Activated naive CD8-positive, alpha-beta T cell treated with anti-CD3 and anti-CD28 coated beads, Interleukin-2, amount 50 U/mL, for 16 hours (primary cell): ENCODE measurements at places on chromosomes 1 and 21.

DNA sequence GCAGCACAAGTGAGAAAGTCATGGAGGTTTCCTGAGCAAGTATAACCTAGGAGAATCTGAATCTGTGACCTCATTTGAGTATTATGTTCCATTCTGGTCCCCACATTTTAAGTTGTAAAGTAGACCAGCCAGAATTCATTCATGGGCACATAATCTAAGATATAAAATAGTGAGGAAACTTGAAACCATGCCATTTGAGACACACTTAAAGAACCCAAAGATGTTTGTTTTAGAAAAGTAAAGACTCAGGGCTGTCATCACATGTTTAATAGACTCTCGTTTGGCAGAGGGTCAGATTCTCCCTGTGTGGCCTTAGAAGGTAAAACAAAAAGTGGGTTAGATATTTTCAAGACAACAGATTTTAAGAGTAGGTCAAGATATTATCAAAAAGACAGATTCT is 6.4 kb downstream of the SZT2 start:
- no peak for DNase-seq

DNA sequence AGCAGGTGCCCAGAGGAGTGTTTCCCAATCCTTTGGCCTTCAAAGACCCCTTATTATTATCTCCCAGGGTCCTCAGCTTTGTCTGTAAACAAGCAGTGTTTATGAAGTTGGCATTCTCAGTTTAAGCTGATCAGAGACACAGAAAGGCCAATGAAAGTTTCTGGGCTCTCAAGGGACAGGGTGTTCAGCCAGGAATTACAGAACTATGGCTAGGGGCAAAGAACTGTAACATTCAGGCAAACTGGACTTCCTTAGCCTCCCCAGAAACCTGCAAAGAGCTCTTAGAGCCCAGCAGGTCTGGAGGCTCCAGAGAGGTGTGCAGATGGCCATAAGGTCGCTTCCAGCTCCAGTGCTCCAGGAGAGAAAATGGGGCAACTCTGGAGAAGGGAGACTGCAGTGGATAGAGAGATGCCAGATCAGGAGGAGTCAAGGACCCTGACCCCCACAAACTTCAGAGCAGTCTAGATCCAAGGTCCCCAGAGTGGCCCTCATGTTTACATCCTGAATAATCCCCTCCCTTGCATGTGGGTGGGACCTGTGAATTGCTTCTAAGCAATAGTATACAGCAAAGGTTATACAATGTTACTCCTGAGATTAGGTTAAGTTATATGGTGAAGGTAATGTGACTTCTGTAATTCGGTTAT is 6.2 kb downstream of the ECHDC2 start:
- DNase-seq, result no peak

DNA sequence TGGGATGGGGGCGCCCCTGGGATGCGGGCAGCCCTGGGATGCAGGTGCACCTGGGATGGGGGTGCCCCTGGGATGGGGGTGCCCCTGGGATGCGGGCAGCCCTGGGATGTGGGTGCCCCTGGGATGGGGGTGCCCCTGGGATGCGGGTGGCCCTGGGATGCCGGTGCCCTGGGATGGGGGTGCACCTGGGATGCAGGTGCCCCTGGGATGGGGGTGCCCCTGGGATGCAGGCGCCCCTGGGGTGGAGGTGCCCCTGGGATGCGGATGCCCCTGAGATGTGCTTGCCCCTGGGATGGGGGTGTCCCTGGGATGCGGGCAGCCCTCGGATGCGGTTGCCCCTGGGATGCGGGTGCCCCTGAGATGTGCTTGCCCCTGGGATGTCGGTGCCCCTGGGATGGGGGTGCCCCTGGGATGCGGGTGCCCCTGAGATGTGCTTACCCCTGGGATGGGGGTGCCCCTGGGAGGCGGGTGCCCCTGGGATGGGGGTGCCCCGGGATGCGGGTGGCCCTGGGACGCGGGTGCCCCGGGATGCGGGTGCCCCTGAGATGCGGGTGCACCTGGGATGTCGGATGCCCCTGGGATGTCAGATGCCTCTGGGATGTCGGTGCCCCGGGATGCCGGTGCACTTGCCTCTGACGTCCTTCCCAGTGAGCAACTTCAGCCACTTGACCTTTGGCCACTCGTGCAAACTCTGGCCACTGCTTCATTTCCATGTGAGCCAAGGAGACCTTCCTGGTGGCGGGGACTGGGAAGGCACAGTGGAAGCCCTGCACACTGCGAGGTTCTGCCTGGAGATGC is 37.3 kb upstream of the SLC19A1 start:
- DNase-seq, result no peak

DNA sequence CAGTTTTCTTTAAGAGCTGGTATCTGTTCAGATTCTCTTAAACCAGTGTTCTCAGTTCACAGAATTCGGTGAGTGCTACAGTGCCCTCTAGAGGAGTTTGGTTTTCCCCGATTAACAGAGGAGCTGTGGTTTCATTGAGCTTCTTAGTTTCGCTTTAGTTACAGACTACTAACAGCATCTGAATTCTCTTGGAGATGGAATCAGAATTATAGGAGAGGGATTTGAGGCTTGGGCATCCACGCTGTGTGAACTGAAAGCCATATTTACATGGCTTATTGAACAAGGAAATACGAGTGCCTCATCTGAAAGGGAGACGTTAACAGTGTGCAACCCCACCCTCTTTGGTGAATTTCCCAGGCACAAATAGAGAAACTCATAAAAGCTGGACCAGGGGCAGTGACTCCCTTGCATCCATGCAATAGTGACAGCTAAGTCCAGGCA is 202.0 kb downstream of the USH2A start:
- DNase-seq, result no peak

GRCh38 chr1:205442051-205442725 is 13.7 kb downstream of the BLACAT1 start:
- DNase-seq, result no peak

DNA sequence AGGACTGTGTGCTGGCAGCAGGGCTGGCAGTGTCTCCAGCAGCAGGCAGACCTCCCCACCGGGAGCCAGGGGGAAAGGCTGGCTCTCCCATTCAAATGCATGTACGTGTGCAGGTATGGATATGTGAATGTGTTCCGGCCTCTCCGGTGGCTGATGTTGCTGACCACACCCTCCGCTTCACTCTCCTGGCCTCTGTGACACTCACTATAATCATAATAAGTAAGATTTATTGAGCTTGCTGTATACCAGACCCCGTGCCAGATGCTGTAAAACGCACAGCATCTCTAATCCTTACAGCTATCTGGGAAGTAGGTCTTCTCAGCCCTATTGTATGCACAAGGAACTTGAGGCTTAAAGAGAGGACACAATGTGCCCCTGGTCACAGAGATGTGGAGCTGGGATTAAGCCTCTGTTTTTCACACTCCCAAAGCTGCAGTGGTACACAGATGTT is 20.5 kb upstream of the ARTN start:
- no peak for DNase-seq

DNA sequence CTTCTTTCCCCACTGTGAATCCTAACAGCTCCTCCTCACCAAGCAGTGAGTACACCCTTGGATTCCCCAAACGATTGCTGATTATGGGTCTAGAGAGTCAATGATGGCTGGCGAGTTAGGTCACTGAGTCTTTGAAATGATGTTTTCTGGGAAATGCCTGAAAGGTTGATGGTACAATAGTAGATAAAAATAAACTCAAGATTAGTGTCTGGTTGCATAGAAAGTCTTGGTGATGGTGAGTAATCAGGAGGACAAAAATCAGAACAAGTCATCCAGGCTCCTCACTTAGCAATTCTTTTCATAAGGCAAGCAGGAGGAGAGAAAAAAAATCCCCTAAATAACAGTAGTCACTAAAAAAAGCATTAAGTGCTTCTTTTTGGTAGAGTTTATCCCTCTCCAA is 22.6 kb downstream of the HLX start:
- no peak for DNase-seq

GRCh38 chr1:78267513-78268218 is 221.9 kb downstream of the GIPC2 start:
- no peak for DNase-seq

DNA sequence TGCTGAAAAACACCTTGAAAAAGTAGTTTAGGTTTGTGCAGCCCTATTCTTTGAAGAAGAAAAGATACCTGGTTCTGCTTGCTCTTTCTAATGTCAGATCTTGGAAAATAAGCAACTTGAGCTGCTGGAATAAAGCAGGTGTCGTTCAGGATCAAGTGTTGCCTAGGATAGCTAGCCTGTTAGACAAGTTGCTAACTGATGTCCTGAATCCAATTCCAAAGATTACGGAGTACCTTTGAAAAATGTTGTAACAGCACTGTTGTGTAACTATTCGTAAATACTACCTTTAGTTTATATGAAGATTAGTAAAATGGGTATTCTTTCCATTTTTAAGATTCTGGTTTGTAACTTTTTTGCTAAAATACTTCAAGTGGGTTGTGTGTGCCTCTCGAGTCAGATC is 151.5 kb downstream of the CLEC20A start:
- no peak for DNase-seq

DNA sequence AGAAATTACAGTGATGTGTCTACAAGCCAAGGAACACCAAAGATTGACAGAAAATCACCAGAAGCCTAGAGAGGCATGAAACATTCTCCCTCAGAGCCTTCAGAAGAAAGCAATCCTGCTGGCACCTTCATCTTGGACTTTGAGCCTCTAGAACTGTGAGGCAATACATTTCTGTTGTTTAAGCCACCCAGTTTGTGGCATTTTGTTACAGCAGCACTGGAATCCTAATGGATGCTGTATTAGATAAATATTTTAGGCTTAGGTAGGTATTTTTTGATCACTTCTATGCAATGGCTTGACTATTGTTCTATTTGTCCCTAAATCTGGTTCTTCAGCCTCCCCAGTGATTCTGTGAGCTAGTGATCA is 453.1 kb downstream of the LTN1 start:
- no peak for DNase-seq

DNA sequence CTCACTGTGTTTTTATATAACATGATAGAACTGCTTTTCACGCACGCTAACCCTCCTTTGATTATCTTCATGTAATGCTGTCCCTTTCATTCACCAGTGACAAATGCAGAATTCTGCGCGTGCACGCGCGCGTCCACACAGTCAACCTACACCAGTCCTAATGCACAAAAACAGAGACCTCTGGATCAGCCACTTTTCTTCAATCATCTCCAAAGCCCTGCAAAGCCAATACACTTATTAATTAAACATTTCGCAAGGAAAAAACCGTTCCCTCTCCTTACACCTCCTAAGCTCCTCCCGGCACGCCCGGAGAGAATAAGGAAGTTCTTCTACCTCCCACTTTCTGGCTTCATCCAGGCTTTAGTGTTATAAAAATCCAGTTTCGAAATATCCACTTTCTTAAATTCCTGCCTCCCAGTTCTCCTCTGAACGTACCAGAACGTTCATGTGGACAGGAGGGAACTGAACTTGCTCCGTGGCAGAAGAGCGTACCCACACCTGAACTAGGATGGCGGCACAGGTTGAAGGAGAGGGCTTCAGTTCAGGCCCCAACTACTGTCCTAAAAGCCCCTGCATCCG is 4.6 kb downstream of the LMX1A start:
- DNase-seq, result no peak

DNA sequence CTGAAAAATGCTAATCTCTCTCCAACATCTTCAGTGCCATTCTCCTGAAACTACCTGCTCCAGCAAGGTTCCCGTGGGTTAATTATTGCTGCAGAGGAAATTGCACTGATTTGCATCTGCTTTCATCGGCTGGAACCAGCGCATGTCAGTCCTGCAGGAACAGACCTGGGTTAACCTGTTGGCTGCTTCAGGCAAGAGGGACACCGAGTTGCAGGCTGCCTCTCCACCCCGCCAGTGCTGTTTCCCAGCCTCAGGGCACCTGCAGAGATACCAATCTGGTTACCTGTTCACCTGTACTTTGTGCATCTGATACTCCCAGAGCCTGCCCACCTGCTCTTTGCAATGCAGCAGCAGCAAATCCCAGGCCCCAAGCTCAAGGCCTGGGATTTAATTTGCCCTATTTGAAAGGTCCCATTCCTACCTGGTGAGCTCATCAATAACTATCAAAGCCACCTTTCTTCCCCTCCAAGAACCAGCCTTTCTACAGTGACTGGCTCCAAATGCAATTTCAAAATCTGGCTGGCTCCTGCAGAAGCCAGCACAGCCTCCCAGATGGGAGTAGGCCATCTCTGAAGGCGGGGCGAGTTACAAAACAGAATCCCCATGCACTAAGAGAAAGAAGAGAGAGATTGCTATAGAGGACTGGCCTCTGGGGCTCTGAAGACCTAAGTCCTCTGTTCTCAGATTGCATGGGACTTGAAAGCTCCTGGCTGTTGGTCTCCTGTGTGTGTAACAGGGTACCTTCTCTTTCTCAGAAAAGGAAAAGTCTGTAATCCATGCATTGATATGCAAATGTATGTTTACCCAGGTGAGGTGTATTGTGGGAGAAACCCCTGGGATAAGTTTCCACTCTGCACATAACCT is 67.8 kb downstream of the TOMM20 start:
- no peak for DNase-seq

- no peak for DNase-seq
Measured at GRCh38 chr1:228336308-228337030, 70.2 kb downstream of the TRIM11 start.

DNA sequence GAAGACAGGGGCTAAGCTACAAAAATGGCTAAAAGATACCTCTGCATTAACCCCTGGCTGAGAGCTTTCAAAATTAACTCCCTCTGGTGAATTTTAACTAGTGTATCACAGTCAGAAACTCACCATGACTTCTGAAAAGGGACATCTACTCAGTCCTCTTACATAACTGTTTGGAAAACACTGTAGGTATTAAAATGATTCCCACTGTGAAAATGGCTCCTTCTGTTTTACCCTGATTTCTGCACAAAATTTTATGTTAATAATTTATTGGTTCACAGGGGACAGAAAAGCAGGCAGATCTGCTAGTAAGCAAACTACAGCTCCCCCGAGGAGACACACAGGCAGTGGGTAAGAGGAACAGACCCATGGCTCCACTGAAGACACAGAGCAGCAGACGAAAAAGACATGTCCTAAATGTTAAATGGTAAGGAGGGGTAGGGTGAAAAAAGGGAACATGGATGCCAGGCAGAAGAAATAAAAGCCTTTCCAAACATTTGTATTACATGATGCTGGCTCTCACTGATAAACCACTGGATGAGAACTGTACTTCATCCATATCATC is 111.7 kb downstream of the SLC45A1 start:
- DNase-seq, result no peak

DNA sequence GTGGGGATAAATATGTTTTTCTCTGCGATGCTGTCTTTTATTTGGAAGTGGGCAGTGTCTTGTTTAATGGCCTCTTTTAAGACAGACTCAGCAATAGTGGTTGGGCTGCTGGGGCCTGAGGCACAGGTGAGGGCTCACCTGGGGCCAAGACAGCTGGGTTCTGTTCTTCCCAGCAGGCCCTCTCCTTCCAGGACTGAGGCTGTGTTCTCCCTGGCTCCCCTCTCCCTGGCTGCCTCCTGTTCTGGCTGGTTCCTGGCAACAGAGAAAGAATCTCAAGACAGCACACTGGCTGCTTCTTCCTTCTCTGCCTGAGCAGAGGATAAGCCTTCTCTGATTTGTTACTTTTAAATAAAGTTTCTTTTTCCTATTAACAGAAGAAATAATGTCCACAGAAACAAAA is 7.4 kb upstream of the GRHL3 start:
- DNase-seq, result no peak

GRCh38 chr1:236141447-236142252 is 689 bp upstream of the GPR137B start:
- no peak for DNase-seq

- no peak for DNase-seq
Measured at GRCh38 chr1:61300899-61301298, 218.5 kb downstream of the NFIA start.

GRCh38 chr1:92446546-92446945 is 40.2 kb downstream of the GFI1 start:
- DNase-seq, result no peak
